ENCODE measurements at places on chromosomes 7 and 10. TPM values are rescaled to one million over a fixed set of nuclear protein-coding genes. Genes with fewer than 3 reads are reported as not detected.

PAPOLB gene
- 0.44 TPM for total RNA-seq

NCF1 gene
- 3.2 TPM for total RNA-seq

NEUROD6 gene
- total RNA-seq: not detected

SMKR1 gene
- total RNA-seq: not detected

YWHAG gene
- 148 TPM for total RNA-seq

AKR1D1 gene
- not detected for total RNA-seq

ELOVL3 gene
- 2.9 TPM for total RNA-seq

JMJD1C gene
- 138 TPM for total RNA-seq

MYOZ1 gene
- 1.9 TPM for total RNA-seq

FAM131B gene
- total RNA-seq: 0.79 TPM
